Motor neuron (in vitro differentiated cells): ENCODE measurements at places on chromosomes 7 and 10. TPM values are rescaled to one million over a fixed set of nuclear protein-coding genes. Genes with fewer than 3 reads are reported as not detected.

The TBRG4 gene
- 63.8 and 64.6 TPM in 2 replicates for total RNA-seq

The SORBS1 gene
- total RNA-seq, result 105 and 122 TPM in 2 replicates

The C10orf53 gene
- total RNA-seq, result 0.76 and 1.1 TPM in 2 replicates

The CPA2 gene
- 0.67 and 0.78 TPM in 2 replicates for total RNA-seq

The SERPINE1 gene
- 0.18 and 0.33 TPM in 2 replicates for total RNA-seq

The WNT8B gene
- total RNA-seq, result 0.16 TPM in 1 of 2 replicates, not detected in the other

The PCGF6 gene
- total RNA-seq, result 6.5 and 8.0 TPM in 2 replicates

The UTF1 gene
- 0.38 TPM in 1 of 2 replicates, not detected in the other for total RNA-seq

The SEMA3D gene
- total RNA-seq, result 5.4 and 6.1 TPM in 2 replicates

The RBM17 gene
- 36.1 and 42.0 TPM in 2 replicates for total RNA-seq

The DLD gene
- total RNA-seq, result 74.7 and 80.5 TPM in 2 replicates

The CDC14C gene
- 0.21 TPM in 1 of 2 replicates, not detected in the other for total RNA-seq

The LRRC18 gene
- total RNA-seq, result not detected in 2 replicates

The FGL2 gene
- total RNA-seq, result 0.37 and 0.78 TPM in 2 replicates

The FBXL13 gene
- total RNA-seq, result 10.1 and 10.9 TPM in 2 replicates

The RBM48 gene
- total RNA-seq, result 18.3 and 18.6 TPM in 2 replicates

The ANKRD61 gene
- 1.1 and 1.3 TPM in 2 replicates for total RNA-seq
